ENCODE measurements at places on chromosomes 1 and 21. TPM values are rescaled to one million over a fixed set of nuclear protein-coding genes. Genes with fewer than 3 reads are reported as not detected.

Gene EFNA3
- 4.0 TPM for total RNA-seq

Gene C1orf94
- not detected for total RNA-seq

Gene GJA4
- not detected for total RNA-seq

Gene SAMSN1
- not detected for total RNA-seq

Gene POGK
- 28.8 TPM for total RNA-seq

Gene CNR2
- not detected for total RNA-seq

Gene SERINC2
- total RNA-seq: 19.5 TPM

Gene SLC44A3
- 1.6 TPM for total RNA-seq

Gene SPRR5
- total RNA-seq: not detected

Gene PADI4
- total RNA-seq: not detected

Gene GJB5
- total RNA-seq: not detected

Gene HCN3
- 5.4 TPM for total RNA-seq

Gene ELF3
- 265 TPM for total RNA-seq

Gene SH3BGR
- total RNA-seq: 1.5 TPM

Gene FAM167B
- total RNA-seq: 0.84 TPM

Gene FMO5
- 0.34 TPM for total RNA-seq

Gene DNAJC8
- total RNA-seq: 74.5 TPM

Gene SLC16A4
- 41.1 TPM for total RNA-seq

Gene FMO4
- total RNA-seq: 1.2 TPM

Gene NTRK1
- total RNA-seq: 0.14 TPM

Gene LCE6A
- total RNA-seq: not detected

Gene PRAMEF33
- total RNA-seq: not detected

Gene CFHR3
- 0.30 TPM for total RNA-seq

Gene OR2T29
- not detected for total RNA-seq

Gene ITGB2
- 0.80 TPM for total RNA-seq

Gene ARHGAP29
- total RNA-seq: 20.2 TPM

Gene MEGF6
- total RNA-seq: 10.3 TPM

Gene DEPDC1
- 13.1 TPM for total RNA-seq

Gene IL10
- total RNA-seq: not detected

Gene KCNK1
- total RNA-seq: 13.2 TPM

Gene OR2L8
- not detected for total RNA-seq

Gene ABCG1
- 2.1 TPM for total RNA-seq

Gene LRRIQ3
- 0.82 TPM for total RNA-seq

Gene TACSTD2
- not detected for total RNA-seq

Gene ACOT11
- total RNA-seq: 2.1 TPM

Gene LINGO4
- total RNA-seq: not detected

Gene AGT
- total RNA-seq: 0.14 TPM

Gene ANGPTL3
- not detected for total RNA-seq

Gene NPHS2
- not detected for total RNA-seq

Gene OR11L1
- not detected for total RNA-seq

Gene VANGL1
- 22.7 TPM for total RNA-seq

Gene GBP7
- total RNA-seq: not detected

Gene RBP7
- 4.9 TPM for total RNA-seq

Gene SFN
- 487 TPM for total RNA-seq

Gene RHOU
- total RNA-seq: 6.1 TPM

Gene ADAM30
- not detected for total RNA-seq

Data from A549 treated with DMSO at 1 μM for 4 hours (cell line).